ENCODE measurements at places on chromosomes 11 and 22.

DNA sequence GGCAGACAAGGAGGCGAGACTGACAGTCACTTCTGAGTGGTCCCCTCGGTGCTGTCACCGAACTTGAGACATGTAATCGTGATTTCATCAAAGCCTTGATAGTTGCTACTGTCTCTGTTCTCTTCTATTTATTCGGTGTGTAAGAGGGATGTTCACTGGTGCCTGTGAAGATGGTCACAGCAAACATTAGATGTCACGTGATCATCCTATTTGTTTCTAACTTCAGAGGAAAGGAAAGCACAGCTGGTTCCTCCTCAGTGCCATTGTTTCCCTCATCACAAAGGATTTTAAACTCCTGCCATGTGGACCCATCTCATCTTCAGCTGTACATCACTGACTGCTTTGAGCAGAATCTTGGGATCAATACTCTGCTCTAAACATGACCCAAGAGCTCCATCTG is 73.1 kb upstream of the CLMP start:
- DNase-seq = no peak

GRCh38 chr22:25956801-25957200 is 212.5 kb upstream of the SEZ6L start:
- DNase-seq = no peak

DNA sequence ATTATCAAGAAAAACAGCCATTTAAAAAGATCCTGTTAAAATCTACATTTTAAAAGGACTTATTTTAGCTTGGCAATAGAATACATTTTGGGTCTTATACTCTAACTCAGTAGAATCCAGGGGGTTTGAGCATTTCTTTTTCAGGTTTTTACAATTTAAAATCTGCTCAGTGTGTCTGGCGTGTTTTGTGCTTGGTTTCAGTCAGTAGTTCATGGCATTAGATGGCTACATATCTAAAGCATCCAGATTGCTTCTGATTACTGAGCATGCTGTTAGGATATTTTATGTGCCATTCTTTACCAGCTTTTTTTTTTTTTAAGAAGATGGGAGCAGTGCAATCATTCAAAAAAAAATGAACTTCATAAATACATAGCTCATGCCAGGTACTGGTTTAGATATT is 566.1 kb upstream of the LARGE1 start:
- no peak for DNase-seq

DNA sequence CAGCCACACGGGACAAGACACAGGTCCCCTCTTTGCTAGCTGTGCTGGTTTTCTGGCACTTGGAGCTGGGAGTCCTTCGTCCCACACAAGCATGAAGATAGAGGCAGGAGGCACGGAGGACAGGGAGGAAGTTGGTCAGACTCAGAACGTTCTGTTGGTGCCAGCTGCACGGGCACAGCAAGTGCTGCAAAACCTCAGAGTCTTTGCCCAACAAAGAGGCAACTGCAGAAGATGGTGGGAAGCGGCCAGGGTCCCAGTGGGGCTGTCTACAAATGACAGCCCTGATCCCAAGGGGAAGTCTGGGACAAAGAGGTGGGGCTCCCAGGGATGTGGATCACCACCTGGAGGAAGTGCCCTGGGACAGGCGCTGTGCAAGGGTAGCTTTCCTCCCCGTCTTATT is 9.4 kb upstream of the OSM start:
- no peak for DNase-seq

DNA sequence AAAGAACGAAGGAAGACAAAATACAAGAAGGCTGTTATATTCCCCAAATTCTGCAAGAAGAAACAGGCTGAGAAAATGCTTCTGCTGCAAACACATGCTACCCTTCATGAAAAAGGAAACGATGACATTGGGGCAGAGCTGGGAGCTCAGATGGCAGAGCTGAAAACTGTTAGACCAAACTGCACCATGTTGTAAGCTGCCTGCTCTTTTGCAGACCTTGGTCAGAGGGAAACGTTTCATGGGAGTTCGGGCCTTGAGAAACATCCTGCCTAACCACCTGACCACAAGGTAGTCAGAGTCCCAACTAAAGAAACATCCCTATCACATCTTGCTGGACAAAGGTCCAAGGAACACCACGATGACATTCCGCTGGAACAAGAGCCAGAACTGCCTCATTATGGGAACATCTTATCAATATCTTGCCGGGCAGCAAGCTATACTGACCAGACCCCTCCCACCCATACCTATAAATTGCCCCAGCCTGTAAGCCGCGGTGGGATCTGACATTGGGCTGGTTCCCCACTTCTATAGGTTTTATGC is 110.7 kb upstream of the CTSC start:
- DNase-seq = no peak

GRCh38 chr11:74739546-74740270 is 8.5 kb upstream of the CHRDL2 start:
- peak; percentile 40 for DNase-seq

GRCh38 chr22:19062943-19063308 is 59.3 kb downstream of the DGCR2 start:
- no peak for DNase-seq

GRCh38 chr22:38111925-38112355 is 1.5 kb upstream of the BAIAP2L2 start:
- DNase-seq = no peak

- no peak for DNase-seq
Observed at GRCh38 chr22:50706481-50707125, 31.4 kb upstream of the ACR start.

DNA sequence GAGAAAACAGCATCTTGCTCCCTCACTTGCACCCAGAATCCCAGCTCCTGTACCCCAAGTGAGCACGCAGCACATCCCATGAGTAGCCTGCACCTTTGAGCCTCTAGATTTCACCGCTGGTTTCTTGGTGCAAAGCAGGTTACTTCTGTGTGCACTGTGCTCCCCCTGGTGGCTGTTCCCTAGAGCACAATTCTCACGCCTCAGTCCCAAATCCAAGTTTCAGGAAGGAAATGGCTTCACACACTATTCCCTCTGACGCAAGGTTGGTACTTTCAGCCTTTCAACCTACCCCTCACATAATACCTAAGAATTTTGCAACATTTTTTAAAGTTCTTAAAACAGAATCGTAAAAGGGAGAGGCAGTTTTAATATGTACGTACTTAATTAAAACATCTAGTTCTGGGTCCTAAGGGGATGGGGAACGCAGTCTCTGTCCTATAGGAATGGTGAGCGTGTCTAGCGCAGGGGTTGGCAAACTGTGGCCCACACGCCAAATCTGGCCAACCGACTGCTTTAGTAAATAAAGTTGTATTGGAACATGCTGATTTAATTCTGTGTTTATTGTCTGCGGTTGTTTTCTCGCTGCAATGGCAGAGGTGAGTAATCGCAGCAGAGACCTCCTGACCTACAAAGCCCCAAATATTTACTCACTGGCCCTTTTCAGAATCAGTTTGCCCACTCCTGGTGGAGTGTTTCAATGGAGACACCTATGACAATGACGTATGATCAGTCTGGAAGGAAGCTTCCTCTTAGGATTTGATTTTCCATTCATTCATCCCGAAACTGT is 27.5 kb downstream of the DHCR7 start:
- peak; percentile 64 for DNase-seq

GRCh38 chr22:17217179-17217578 is 2.1 kb downstream of the ADA2 start:
- DNase-seq = no peak

GRCh38 chr11:63800921-63801320 is 12.3 kb upstream of the SPINDOC start:
- no peak for DNase-seq

DNA sequence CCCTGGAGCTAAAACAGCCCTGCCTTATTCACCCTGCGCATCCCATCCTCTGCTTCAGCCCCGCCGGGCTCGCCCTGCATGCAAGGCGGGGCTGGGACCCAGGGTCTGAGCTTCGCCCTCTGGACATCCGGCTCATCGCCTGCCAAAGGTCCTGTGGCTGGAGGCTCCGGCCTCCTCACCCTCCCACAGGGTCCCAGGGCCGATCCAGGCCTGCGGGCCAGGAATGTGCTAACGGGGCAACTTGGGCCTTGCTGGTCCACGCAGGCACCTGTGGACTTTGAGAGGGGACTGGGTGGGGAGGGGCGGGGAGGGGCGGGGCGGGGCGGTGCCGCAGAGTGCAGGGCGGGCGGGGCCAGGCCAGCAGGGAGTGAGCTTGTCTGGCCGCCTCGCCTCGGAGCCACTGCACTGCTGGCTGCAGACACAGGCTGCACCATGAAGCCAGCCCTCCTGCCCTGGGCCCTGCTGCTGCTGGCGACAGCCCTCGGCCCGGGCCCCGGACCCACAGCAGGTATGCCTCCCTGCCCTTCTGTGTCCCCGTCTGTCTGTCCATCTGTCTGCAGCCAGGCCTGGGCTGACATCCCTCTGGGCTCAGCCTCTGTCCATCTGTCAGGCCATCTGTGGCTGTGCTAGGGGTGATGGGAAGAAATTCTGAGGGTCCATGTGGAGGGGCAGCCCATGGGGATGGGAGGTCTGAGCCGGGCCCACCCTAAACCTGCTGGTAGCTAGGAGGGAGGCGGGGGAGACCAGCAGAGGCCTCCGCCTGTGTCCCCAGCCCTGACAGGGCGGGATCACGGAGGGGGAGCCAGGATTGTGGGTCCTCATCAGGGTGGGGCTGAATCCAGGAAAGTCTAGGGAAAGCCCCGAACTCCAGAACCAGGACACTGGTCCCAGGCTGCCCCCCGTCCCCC is at the start of gene SUSD2:
SUSD2 (plus strand) TSS at position 400 of the 908 bp plus-strand sequence; CDS start at position 433, 33 bp downstream.
- DNase-seq = no peak

DNA sequence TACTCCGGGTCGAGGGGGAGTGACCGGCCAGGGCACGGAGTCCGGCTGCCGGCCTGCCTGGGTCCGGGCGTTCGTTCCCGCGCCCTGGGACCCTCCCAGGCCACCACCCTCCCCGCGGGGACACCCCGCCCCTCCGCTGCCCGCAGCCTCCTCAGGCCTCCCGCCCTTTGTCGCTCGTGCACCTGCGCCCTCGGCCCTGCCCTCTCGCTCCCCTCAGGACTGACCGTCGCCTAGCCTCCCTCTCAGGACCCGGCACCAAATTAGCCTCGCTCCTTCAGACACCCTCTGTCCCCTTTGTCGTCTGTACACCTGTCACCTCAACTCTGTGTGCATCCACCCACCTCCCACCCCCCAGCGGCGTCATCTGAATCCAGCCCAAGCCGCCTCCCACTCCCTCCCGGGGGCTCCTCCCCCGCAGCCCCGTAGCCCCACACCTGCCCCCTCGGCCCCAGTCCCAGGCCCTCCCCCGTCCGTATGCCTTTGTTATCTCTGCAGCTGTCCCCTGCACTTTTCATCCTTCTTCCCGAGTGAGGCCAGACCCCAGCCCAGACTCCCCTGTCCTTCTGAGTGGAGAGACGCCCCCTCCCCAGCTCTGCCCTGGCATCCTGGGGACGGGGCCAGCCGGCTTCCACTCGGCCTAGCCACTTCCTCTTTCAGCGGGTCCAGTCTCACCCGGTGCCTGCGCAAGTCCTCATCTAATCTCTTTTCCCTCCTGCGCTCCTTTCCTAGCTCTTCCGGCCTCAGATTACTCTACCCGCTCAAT is 643 bp downstream of the TIGD3 start:
- peak; percentile 55 for DNase-seq

GRCh38 chr11:31655483-31655882 is 145.9 kb downstream of the ELP4 start:
- no peak for DNase-seq

GRCh38 chr11:112016088-112016764 is 9.0 kb upstream of the DLAT start:
- no peak for DNase-seq

- DNase-seq = no peak
Observed at GRCh38 chr11:131745405-131745804, 375.0 kb downstream of the NTM start.

GRCh38 chr11:63598556-63598955 is 15.7 kb downstream of the PLAAT3 start:
- DNase-seq = no peak

DNA sequence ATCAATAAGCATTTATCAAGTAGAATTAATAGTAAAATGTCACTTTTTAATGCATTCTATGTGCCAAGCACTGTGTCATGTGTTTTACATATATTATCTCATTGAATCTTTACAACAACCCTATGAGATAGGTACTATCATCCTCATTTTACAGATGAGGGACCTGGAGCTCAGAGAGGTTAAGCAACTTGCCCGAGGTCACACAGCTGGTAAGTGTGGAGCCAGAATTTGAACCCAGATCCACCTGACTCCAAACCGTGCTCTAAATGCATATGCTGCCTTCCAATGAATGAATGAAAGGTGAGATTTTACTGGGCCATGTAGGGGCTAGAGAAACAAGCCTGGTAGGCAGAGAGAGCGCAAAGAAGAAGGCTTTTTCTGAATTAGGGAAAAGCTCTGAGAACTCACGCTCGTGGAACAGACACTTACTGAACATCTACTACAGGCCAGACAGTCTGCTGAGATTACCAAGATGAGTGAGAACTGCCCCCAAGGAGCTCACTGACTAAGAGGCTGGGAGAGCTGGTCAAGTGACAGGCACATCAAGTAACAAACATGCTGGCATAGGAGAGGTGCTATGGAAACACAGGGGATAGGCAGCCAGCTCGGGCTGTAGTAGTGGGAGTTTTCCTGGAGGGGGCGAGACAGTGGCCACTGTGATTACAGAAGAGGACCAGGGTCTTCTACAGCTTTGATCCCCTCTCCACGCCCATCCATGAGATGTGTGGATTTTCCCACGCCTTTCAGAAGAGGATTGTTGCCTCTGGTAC is 4.4 kb downstream of the ABCG4 start:
- DNase-seq = no peak

GRCh38 chr11:71538666-71538990 is 803 bp downstream of the KRTAP5-8 start:
- DNase-seq = no peak

GRCh38 chr11:38683484-38683883 is 2085.4 kb upstream of the RAG2 start:
- DNase-seq = no peak

- DNase-seq = no peak
Observed at GRCh38 chr22:32827049-32827602, 25.6 kb downstream of the TIMP3 start.

DNA sequence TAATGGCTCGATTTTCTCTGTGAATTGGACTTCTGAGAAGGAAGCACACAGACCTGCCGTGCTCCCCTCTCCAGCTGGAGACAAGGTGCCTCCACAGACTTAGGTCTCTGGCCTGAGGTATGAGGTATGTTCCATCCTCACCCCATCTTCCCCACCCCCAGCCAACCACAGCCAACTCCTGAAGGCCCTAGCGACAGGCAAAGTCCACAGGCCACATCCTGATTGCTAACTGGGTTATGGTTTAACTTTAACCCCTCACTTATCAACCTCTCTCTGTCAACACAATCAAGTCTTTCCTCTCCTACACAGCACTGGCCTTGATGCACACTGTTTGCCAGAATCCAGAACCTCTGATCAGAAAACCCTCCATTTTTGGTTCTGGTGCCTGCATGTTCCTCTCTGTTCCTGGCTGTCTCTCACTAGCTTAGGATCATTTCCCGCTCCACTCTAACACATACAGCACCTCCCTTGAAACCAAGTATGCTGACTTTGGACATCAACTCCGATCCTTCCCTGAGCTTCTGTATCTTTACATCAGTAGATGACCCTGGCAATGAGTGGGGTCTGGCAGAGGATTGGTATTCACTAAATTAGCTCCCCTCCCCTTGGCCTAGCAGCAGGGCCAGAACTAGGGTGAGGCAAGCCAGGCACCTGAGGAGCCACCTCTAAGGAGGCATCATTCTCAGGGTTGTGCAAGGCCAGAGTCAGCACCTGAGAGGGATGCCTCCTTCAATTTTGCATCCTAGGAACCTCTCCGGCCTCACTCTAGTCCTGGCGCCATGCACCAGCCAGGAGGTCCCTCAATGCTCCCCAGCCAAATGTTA is 22.0 kb downstream of the JAML start:
- no peak for DNase-seq

Data from NCI-H748 treated with DMSO at 0.1 percent for 48 hours (cell line).